COLO829 (cell line): ENCODE measurements at places on chromosomes 3 and 15.

DNA sequence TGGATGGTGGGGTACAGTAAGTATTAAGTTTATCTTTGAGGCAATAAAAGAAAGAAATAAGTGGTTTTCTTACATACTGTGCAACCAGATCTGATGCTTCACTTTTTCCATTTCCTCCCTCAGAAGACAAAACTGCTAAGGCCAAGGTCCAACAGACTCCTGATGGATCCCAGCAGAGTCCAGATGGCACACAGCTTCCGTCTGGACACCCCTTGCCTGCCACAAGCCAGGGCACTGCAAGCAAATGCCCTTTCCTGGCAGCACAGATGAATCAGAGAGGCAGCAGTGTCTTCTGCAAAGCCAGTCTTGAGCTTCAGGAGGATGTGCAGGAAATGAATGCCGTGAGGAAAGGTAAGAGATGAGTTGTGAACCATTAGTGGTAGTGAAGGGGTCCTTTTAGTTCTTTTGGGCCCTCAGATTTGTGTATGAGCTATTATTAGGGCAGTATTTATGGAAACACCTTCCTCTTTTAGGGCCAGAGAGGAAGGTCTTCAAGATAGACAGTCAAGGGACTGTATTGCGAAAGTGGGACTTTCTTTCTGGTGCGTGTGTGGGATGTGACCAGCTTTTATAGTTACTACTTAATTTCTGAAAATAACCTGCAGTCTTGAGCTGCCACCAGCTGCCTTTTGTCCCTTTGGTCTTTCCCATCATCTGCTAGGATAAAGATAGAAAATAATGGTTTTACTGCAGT is 4.6 kb downstream of the ALAS1 start:
- no peak for DNase-seq

GRCh38 chr3:184440151-184440550 is 60.3 kb downstream of the CHRD start:
- no peak for DNase-seq

- no peak for DNase-seq
Measured at GRCh38 chr3:99396651-99397275, 241.6 kb upstream of the COL8A1 start.

- DNase-seq: no peak
Measured at GRCh38 chr15:29089731-29090616, 179.6 kb downstream of the NSMCE3 start.

GRCh38 chr15:92316586-92317295 is 76.9 kb upstream of the ST8SIA2 start:
- no peak for DNase-seq

- no peak for DNase-seq
Measured at GRCh38 chr3:158531334-158531733, 39.7 kb upstream of the MLF1 start.
